ENCODE measurements at places on chromosomes 7 and 10. TPM values are rescaled to one million over a fixed set of nuclear protein-coding genes. Genes with fewer than 3 reads are reported as not detected.

UNCX gene
- total RNA-seq: not detected

NEUROD6 gene
- total RNA-seq: not detected

GJD4 gene
- total RNA-seq: not detected

ZNF503 gene
- total RNA-seq: 28.3 TPM

AKR1D1 gene
- total RNA-seq: not detected

SLC16A9 gene
- 0.83 TPM for total RNA-seq

TMEM229A gene
- not detected for total RNA-seq

ZNF511 gene
- total RNA-seq: 44.8 TPM

KDM7A gene
- 17.9 TPM for total RNA-seq

ANKRD30A gene
- not detected for total RNA-seq

FEZF1 gene
- total RNA-seq: not detected

C10orf53 gene
- total RNA-seq: not detected

GARIN1A gene
- 3.4 TPM for total RNA-seq

TAS2R16 gene
- not detected for total RNA-seq

DNA sequence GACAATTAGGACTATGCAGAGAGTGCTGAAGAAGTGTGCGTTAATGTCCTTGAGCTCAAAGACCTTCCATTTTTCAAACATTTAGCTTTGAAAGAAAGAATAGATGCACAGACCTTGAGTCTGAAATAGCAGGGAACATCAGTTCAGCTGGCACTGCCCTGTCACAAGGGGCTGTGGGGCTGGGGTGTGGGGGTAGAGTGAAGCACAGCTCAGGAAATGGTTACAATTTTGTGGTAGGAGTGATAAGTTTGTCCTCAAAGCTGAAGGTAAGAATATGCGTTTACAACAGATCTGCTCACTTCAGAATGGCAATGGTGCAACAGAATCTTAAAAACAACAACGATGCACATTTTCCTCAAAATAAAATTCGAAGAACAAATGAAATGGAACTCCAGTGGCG is 33.6 kb downstream of the SMKR1 start:
- H3K27ac ChIP-seq: no peak overlapping the region
- H3K4me3 ChIP-seq: no peak overlapping the region
- H3K4me1 ChIP-seq: no peaks in the 10 kb centered on the region
- H3K36me3 ChIP-seq: no peaks in the 10 kb centered on the region

- no peaks in the 10 kb centered on the region for H3K4me1 ChIP-seq
- H3K27ac ChIP-seq: no peak overlapping the region
- no peaks in the 10 kb centered on the region for H3K27me3 ChIP-seq
- DNase-seq: no peak
These were observed 154.3 kb downstream of the PPP1R3A start for GRCh38 chr7:113764401-113765035.

GRCh38 chr7:1444925-1445322 is 14.3 kb downstream of the MICALL2 start:
- peaks cover 18% of the 10 kb centered on the region for H3K4me1 ChIP-seq
- no peaks in the 10 kb centered on the region for H3K27me3 ChIP-seq
- H3K4me3 ChIP-seq: no peak overlapping the region
- no peak overlapping the region for H3K27ac ChIP-seq

DNA sequence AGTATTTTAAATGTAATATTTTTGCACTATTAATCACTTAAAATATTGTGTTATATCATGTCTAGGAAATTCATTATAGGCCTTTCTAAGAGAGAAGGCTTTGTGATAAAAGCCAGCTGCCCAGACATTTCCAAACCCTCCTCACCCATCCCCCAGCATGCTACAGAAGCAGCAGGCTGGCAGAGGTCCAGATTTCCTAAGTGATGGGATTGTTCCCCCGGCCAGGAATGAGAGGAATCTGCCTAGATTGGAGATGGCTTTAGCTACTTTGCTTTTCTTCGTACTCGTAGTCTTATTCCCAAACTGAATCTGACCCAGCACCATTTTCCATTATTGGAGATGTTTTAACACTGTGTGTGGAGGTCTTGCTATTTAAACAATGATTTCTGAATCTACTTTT is 29.4 kb downstream of the CDK14 start:
- H3K27me3 ChIP-seq: no peaks in the 10 kb centered on the region
- peak overlapping the region; percentile 23 for H3K4me3 ChIP-seq
- peaks cover 60% of the 10 kb centered on the region for H3K4me1 ChIP-seq
- DNase-seq: no peak
- H3K27ac ChIP-seq: no peak overlapping the region

- no peak overlapping the region for H3K4me3 ChIP-seq
- peaks cover 27% of the 10 kb centered on the region for H3K4me1 ChIP-seq
- no peaks in the 10 kb centered on the region for H3K27me3 ChIP-seq
- no peak overlapping the region for H3K27ac ChIP-seq
- DNase-seq: no peak
- peaks cover 12% of the 10 kb centered on the region for H3K36me3 ChIP-seq
These were observed 129.2 kb downstream of the GRK5 start for GRCh38 chr10:119336599-119336998.

DNA sequence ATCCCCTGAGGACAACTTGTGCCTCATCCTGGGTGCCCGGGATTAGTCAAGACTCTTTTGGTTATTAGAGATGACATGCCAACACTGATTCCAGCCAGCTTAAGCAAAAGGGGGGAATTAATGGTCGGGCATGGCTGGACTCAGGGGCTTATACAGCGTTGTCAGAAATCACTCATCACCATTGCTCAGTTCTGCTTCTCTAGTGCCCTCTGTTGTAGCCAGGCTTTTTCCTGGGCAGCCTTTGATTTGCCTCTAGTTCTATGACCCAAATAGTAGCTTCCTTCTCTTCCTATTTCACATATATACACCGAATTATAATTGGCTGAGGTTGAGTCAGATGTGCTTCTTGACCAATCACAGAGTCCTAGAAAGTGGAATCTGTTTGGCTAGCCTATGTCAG is 192.0 kb upstream of the HABP2 start:
- no peak for DNase-seq
- peaks cover 12% of the 10 kb centered on the region for H3K4me1 ChIP-seq
- no peak overlapping the region for H3K27ac ChIP-seq
- H3K4me3 ChIP-seq: no peak overlapping the region
- H3K27me3 ChIP-seq: no peaks in the 10 kb centered on the region
- H3K36me3 ChIP-seq: no peaks in the 10 kb centered on the region

- no peak overlapping the region for H3K27ac ChIP-seq
- H3K27me3 ChIP-seq: no peaks in the 10 kb centered on the region
- DNase-seq: no peak
- H3K4me1 ChIP-seq: no peaks in the 10 kb centered on the region
These were observed 597.2 kb downstream of the TYW1 start for GRCh38 chr7:67593794-67594193.

- no peak for DNase-seq
- H3K4me1 ChIP-seq: no peaks in the 10 kb centered on the region
- no peaks in the 10 kb centered on the region for H3K27me3 ChIP-seq
- H3K4me3 ChIP-seq: no peak overlapping the region
These were observed 106.6 kb upstream of the YAE1 start for GRCh38 chr7:39459636-39460035.

GRCh38 chr10:70925377-70926225 is 37.2 kb upstream of the PCBD1 start:
- H3K4me1 ChIP-seq: no peaks in the 10 kb centered on the region
- no peaks in the 10 kb centered on the region for H3K36me3 ChIP-seq
- H3K27ac ChIP-seq: no peak overlapping the region
- DNase-seq: peak; percentile 63
- H3K27me3 ChIP-seq: no peaks in the 10 kb centered on the region

- peaks cover 48% of the 10 kb centered on the region for H3K36me3 ChIP-seq
- H3K27ac ChIP-seq: peak overlapping the region; percentile 94
- H3K27me3 ChIP-seq: no peaks in the 10 kb centered on the region
- DNase-seq: peak; percentile 96
- H3K4me1 ChIP-seq: peaks cover 56% of the 10 kb centered on the region
These were observed 6.4 kb downstream of the MAFK start for GRCh38 chr7:1536743-1537534.

GRCh38 chr7:121608785-121609184 is 212.7 kb upstream of the FAM3C start:
- no peaks in the 10 kb centered on the region for H3K27me3 ChIP-seq
- no peaks in the 10 kb centered on the region for H3K4me1 ChIP-seq
- H3K4me3 ChIP-seq: no peak overlapping the region
- H3K27ac ChIP-seq: no peak overlapping the region
- no peaks in the 10 kb centered on the region for H3K36me3 ChIP-seq
- no peak for DNase-seq

DNA sequence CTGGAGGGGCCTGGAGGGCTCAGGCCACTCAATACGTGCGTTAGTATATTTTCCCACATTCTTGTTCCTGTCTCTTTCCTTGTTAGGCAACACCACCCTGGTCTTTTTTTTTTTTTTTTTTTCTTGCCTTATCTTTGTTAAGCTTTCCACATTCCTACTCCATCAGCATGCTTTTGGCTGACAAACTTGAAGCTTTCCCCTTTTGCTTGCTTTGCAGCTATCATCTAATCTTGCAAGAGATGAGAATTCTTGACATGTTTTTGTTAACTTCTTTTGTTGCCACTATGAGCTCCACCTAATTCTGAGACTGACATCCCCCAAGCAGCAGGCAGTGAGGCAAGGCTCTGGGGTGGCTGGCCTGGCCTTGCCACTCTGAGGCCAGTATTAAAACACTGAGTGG is 52.5 kb upstream of the NRP1 start:
- no peak overlapping the region for H3K27ac ChIP-seq
- H3K27me3 ChIP-seq: no peaks in the 10 kb centered on the region
- H3K36me3 ChIP-seq: no peaks in the 10 kb centered on the region

GRCh38 chr7:20172736-20173334 is 44.3 kb downstream of the MACC1 start:
- H3K36me3 ChIP-seq: no peaks in the 10 kb centered on the region
- no peak overlapping the region for H3K4me3 ChIP-seq
- DNase-seq: peak; percentile 48
- H3K27ac ChIP-seq: no peak overlapping the region
- no peaks in the 10 kb centered on the region for H3K27me3 ChIP-seq
- no peaks in the 10 kb centered on the region for H3K4me1 ChIP-seq

- peaks cover 17% of the 10 kb centered on the region for H3K4me1 ChIP-seq
- H3K27ac ChIP-seq: peak within 1 kb of the TSS; percentile 73
- H3K4me3 ChIP-seq: peak within 1 kb of the TSS; percentile 62
- H3K27me3 ChIP-seq: peaks cover 24% of the 10 kb centered on the region
These were observed at the start of gene ST8SIA6 for GRCh38 chr10:17454161-17455014. Gene ST8SIA6, minus strand, starts transcription at chr10:17454595. Its CDS starts 340 bp downstream, at chr10:17454255.

- H3K4me3 ChIP-seq: no peak overlapping the region
- H3K27ac ChIP-seq: no peak overlapping the region
- H3K27me3 ChIP-seq: no peaks in the 10 kb centered on the region
- H3K36me3 ChIP-seq: no peaks in the 10 kb centered on the region
- no peak for DNase-seq
These were observed 82.4 kb downstream of the SRPK2 start for GRCh38 chr7:105306298-105306748.

DNA sequence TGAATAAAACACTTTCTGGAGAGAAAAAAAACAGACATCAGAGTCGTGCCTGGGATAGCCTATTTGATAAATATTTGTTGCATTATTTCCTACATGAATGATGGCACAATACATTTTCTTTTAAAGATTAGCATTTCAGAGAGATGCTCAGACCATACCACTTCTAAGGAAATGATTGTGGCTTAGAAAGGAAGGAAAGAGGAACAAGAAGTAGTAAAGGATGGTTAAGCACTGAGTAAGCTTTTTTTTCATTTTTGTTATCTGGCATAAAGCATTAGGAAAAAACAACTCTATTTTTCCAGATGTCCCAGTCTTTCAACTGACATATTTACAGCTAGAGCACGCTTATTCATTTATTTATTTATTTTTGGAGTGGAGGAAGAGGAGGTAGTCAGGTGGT is 258.8 kb upstream of the TEX47 start:
- H3K4me1 ChIP-seq: no peaks in the 10 kb centered on the region
- H3K4me3 ChIP-seq: no peak overlapping the region
- no peaks in the 10 kb centered on the region for H3K36me3 ChIP-seq
- H3K27ac ChIP-seq: no peak overlapping the region
- DNase-seq: no peak

DNA sequence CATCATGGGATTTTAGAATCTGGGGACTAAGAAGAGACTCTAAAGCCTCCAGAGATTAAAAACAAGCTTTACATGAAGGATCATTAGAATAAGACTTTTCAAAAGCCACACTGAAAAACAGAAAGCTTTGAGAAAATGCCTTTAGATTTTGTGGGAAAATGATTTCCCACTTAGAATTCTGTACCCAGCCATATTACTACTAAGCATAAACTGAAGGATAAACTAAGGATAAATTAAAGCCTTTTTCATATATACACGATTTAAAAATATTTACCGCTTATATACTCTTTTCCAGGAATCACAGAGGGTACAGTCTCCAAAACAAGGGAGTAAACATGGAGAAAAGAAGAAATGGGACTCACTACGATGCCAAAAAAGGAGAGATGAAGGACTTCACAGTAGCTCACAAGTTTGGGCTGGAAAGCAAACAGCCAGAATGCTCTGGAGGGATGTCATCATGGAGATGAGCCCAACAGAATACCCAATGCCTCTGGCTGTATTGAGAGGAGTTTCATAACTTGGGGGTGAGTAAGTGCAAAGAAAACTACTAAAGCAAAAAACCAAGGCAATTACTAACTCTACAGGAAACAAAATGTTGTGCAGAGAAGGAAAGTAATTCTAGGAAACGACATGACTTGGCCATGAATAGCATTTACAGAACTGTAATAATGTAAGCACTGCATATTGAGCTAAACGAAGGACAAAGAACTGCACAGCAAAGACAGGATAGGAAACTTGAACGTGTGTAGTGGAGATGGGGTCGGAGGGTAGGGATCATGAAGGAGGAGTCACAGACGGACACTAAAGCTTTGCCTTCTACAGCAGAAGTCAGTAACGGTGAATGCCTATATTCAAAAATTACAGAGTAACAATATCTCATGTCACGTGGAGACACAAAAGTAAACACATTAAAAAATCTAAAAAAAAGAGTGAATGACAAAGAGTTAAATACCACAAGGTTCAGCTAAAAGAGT is 61.4 kb upstream of the ASAH2 start:
- H3K27ac ChIP-seq: no peak overlapping the region
- no peak overlapping the region for H3K4me3 ChIP-seq
- DNase-seq: no peak
- H3K27me3 ChIP-seq: no peaks in the 10 kb centered on the region
- peaks cover 11% of the 10 kb centered on the region for H3K4me1 ChIP-seq

- H3K4me3 ChIP-seq: no peak overlapping the region
- H3K27me3 ChIP-seq: no peaks in the 10 kb centered on the region
These were observed 38.1 kb downstream of the KIAA1549 start for GRCh38 chr7:138943061-138943460.

- no peak for DNase-seq
- no peaks in the 10 kb centered on the region for H3K27me3 ChIP-seq
- H3K4me1 ChIP-seq: peaks cover 4% of the 10 kb centered on the region
- no peaks in the 10 kb centered on the region for H3K36me3 ChIP-seq
- H3K27ac ChIP-seq: no peak overlapping the region
These were observed 1.2 kb downstream of the GJC3 start for GRCh38 chr7:99928188-99928587.

GRCh38 chr7:113774182-113774807 is 144.5 kb downstream of the PPP1R3A start:
- H3K36me3 ChIP-seq: no peaks in the 10 kb centered on the region
- H3K27me3 ChIP-seq: no peaks in the 10 kb centered on the region
- H3K4me1 ChIP-seq: no peaks in the 10 kb centered on the region
- no peak for DNase-seq
- H3K4me3 ChIP-seq: no peak overlapping the region
- no peak overlapping the region for H3K27ac ChIP-seq
